ENCODE measurements at places on chromosomes 3 and 15. TPM values are rescaled to one million over a fixed set of nuclear protein-coding genes. Genes with fewer than 3 reads are reported as not detected.

GRCh38 chr15:51137880-51138430 lies 43.2 kb upstream of the TNFAIP8L3 start:
- no peak for DNase-seq

GRCh38 chr15:59115047-59115446 lies 10.1 kb downstream of the CCNB2 start:
- no peak for DNase-seq

GRCh38 chr15:95994418-95994817 lies 336.1 kb upstream of the NR2F2 start:
- DNase-seq = no peak

GRCh38 chr3:170848292-170848917 lies 21.6 kb downstream of the RPL22L1 start:
- no peak for DNase-seq

DNA sequence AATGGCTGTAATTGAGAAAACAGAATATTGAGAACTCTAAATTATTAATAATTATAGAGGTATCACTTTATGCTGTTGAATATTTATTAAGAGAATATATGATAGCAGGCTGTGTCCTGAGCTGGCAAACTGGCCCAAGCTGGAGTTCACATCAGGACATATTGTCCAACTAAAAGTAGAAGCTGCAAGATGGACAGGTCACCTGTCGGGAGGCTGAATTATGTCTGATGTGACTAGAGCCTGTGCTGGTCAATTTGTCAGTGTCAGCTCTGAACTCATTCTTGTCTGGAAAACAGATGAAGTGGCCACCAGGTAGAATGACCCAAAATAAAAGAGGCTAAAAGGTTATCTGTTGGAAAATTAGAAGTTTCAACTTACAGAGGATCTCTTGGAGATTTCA lies 392.2 kb downstream of the LRTM1 start:
- no peak for DNase-seq

- DNase-seq = no peak
Measured at GRCh38 chr3:178845420-178846118, 226.0 kb downstream of the ZMAT3 start.

- DNase-seq = no peak
Measured at GRCh38 chr15:91694831-91695210, 158.7 kb upstream of the SLCO3A1 start.

GRCh38 chr3:193795062-193795690 lies 202.2 kb downstream of the OPA1 start:
- DNase-seq = no peak

GRCh38 chr3:174636451-174636850 lies 222.7 kb upstream of the NAALADL2 start:
- no peak for DNase-seq

GRCh38 chr15:39628546-39629257 lies 47.8 kb downstream of the THBS1 start:
- DNase-seq = no peak

GRCh38 chr15:33028495-33028894 lies 166.0 kb downstream of the FMN1 start:
- no peak for DNase-seq

DNA sequence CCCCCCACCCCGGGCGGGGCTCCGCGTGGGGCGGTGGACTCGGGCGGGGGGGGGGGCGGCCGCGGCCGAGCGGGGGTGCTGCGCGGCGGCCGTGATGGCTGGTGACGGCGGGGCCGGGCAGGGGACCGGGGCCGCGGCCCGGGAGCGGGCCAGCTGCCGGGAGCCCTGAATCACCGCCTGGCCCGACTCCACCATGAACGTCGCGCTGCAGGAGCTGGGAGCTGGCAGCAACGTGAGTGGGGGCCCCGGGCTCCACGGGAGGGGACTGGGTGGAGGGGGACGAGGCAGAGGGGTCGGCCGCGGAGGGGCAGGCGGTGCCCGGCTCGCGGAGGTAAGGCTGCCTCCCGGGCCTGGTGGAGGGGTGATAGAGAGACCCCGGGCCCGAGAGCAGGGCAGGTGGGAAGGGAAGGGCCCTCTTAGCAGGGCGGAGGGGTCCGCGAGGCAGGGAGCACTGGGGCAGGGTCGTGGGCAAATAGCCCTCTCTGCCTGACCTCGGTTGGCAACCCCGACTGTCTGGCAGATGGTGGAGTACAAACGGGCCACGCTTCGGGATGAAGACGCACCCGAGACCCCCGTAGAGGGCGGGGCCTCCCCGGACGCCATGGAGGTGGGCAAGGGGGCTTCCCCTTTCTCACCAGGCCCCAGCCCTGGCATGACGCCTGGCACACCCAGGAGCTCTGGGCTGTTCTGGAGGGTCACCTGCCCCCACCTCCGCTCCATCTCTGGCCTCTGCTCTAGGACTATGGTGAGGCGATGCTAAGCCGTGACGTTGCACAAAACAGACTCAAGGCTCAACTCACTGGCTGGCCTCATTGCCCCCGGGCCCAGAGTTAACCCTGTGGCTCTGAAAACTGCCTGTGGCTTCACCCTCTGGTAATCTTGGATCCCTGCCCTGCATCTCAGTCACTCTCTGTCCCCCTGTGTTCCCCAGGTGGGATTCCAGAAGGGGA lies at the start of gene ECE2:
ECE2 (plus strand) TSS at position 62 of the 950 bp plus-strand sequence; CDS start at position 194, 132 bp downstream.
- DNase-seq = no peak

- DNase-seq = no peak
Measured at GRCh38 chr15:93965304-93965908, 266.0 kb upstream of the MCTP2 start.

DNA sequence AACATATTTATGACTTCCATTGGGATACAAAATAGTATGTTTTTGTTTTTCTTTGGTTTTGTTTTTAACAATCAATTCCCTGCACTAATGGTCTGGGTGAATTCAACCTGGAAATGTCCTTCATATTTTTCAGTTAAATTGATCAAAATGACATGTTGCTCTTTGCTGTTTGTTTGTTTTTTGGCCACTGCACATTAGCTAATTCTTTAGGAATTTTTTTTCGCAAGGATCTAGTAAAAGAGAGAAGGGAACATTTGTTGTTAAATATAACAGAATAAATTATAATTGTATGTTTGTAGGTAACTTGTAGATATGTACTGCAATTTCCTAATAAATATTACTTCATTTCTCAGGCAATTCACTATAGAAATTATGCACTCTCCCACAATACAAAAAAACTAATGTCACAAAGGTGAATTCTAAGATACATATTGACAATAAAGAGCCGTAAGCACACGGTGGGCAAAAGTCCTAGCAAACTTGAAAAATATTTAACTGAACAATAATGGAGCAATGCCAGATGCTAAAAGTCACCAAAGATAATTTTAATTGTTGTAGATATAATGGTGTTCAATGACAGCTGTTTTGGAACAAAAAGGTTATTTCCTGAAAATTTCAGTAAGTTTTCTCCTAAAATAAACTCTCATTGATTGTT lies 21.4 kb upstream of the PPARG start:
- DNase-seq = no peak

DNA sequence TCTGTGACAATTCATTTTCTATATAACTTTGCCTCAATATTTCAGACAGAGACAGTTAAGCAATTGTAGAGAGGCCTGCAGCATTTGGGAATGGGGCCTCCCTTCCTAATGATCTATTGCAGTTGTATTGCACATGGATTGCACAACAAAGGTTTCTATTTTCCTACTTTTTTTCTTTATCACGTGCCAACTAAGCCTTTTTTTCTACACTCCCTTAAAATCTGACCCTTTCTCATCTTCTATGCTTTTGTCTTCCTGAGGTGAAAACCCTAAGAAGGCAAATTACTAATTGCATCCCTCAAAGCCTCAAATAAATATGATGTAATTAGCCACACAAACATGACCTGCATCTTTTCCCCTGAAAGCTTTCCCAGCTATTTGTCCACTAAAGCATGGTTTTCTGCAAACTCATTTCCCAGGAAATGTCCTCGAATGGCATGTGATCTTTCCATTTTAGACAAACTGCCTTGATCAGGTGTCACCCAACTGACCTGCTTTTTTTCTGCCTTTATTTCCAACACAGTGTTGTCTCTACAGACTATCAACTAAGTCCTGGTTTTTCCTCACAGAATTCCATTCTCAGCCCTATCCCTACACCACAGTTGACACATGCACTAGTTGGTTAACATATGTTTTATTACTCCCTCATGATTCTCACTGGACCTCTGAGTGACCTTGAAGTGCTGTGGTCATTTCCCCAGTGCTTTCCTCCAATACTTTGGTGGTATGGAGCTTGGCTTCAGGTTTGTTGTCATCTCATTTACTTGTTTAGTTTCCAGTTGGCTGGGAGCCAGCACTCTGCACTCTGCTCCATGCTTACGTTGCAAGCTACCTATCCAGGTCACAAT lies 31.9 kb upstream of the TSC22D2 start:
- DNase-seq = peak; percentile 51

DNA sequence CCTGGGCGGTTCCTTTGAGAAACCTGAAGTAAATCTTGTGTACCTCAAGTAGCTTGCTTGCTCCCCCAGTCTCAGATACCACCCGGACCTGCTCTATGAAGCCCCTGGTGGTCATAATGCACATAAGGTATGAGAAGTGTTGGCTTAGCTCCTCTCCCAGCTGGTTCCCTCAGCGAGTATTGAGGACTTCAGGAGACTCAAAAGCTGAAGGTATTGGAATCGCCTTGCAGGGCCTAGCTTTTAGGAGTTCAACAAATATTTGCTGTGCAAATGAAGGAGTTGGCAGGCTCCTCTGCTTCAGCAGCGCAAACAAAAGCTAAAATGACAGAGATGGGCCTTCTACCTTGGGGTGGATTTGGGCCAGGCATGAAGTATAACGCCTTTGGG lies 1.7 kb downstream of the CMTM8 start:
- no peak for DNase-seq

GRCh38 chr3:188280627-188281026 lies 126.7 kb downstream of the LPP start:
- DNase-seq = no peak

DNA sequence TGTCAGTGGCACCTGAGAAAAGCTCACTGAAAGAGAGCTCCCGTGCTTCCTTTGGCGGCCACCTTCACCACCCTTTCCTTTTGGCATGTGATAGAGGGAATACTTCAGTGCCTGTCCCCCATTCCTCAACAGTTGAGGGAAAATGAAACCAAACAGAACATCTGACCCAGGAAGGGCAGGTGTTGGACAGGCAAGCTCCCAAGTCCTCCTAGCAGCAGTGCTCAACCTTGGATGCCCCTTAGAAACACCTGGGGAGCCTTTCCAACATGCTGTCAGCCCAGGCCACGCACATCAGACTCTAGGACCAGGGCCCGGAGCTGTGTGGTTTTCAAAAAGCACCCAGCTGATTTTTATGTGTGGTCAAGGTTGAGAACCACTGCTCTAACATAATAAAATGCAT lies 22.4 kb downstream of the LDHAL6B start:
- no peak for DNase-seq

GRCh38 chr3:27935492-27935891 lies 213.4 kb upstream of the EOMES start:
- DNase-seq = no peak

- no peak for DNase-seq
Measured at GRCh38 chr15:41890050-41890690, 3.7 kb downstream of the SPTBN5 start.

- DNase-seq = no peak
Measured at GRCh38 chr3:155766206-155766605, 21.3 kb upstream of the PLCH1 start.

GOLGA8M gene
- 0.68 TPM for total RNA-seq

PLA1A gene
- total RNA-seq = 15.2 TPM

RHCG gene
- not detected for total RNA-seq

RLBP1 gene
- not detected for total RNA-seq

MKRN3 gene
- total RNA-seq = not detected

NTRK3 gene
- total RNA-seq = 0.43 TPM
